ENCODE measurements at places on chromosomes 6 and 20.

GRCh38 chr6:116447496-116448011 lies 13.6 kb upstream of the CALHM6 start:
- no peak for DNase-seq

- peak; percentile 67 for DNase-seq
Observed at GRCh38 chr20:2521369-2522305, 12.9 kb upstream of the ZNF343 start.

- DNase-seq, result no peak
Observed at GRCh38 chr6:100881707-100882040, 545 bp upstream of the ASCC3 start.

- peak; percentile 14 for DNase-seq
Observed at GRCh38 chr6:33851959-33852358, 48.2 kb upstream of the MLN start.

GRCh38 chr20:14859627-14860026 lies 522.2 kb upstream of the FLRT3 start:
- DNase-seq, result no peak

DNA sequence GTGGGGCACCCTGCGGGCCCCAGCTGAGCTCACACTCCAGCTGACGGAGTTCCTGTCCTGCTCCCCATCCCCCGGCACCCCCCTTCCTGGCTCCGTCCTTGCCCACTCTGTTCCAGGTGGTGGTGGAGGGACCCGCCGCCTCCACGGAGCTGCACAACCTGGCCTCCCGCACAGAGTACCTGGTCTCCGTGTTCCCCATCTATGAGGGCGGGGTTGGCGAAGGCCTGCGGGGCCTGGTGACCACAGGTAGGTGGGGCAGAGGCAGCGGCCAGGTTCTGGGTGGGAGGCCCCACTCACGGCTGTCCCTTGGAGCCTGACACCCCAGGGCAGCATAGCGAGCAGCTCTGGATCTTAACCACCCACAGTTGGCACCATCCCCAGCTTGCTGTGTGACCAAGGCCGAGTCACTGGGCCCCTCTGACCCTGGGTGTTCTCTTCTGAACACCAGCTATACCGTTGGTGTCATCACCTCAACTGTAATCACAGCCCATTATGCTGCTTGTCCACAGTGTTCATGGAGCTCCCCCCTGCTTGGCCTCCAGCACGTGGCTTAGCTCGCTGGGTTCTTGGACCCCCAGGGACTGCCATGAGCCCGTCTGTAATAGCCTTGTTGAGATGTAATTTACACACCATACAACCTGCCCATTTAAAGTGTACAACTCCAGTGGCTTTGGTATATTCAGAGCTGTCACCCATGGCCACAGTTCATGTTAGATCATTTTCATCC lies 17.4 kb downstream of the COL20A1 start:
- DNase-seq, result no peak

GRCh38 chr6:87881342-87881895 lies 166.2 kb upstream of the SPACA1 start:
- DNase-seq, result no peak

DNA sequence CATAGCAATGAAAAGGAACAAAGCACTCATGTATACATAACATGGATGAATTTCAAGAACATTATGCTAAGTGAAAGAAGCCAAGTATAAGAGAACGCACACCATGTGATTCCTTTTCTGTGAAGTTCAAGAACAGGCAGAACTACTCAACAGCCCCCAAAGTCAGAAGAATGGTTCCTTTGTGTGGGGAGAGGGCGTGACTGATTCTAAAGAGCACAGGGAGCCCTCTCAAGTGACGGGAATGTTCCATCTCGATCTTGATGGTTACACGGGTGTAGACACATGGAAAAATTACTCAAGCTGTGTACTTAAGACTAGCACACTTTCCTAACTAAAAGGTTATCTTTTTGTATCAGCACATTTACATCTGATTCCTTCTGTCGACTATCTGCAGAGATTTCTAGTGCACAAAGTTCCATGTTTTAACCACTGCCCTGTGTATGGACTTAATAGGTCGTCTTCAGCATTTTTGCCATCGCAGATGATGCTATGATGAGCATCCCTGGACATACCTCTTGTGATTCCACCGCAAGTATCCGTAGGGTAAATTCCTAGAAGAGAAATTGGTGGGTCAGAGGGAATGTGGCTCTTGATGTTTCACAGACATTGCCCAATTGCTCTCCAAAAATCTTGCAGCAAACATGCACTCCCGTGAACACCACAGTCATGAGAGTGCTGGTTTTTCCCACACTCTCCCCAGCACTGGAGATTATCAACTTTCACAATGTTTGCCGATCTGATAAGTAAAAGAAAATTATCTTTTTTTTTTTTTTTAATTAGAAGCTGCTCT lies 279.3 kb downstream of the BMP7 start:
- no peak for DNase-seq

DNA sequence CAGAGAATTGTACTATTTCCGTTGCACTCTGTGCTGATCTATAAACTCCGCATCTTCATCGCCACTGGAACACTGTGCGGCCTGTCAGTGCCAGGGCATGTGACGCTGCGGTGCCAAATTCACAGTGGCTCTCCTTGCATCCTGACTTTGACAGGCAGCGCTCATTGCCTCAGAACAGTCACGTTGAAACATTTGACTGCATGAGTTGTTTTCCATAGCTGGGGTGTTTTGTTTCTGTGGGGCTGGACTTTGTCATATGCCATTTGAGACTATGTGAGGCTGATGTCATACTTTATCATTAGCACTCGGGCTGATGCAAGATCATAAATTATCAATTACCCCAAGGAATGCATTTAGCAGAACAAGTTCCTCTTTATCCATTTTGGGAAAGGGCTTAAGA lies 32.7 kb downstream of the CFAP61 start:
- no peak for DNase-seq

- DNase-seq, result no peak
Observed at GRCh38 chr6:138988469-138988834, 399 bp upstream of the REPS1 start.

GRCh38 chr6:155832596-155832995 lies 377.0 kb upstream of the NOX3 start:
- no peak for DNase-seq

- DNase-seq, result no peak
Observed at GRCh38 chr6:4313044-4313686, 177.8 kb upstream of the ECI2 start.

DNA sequence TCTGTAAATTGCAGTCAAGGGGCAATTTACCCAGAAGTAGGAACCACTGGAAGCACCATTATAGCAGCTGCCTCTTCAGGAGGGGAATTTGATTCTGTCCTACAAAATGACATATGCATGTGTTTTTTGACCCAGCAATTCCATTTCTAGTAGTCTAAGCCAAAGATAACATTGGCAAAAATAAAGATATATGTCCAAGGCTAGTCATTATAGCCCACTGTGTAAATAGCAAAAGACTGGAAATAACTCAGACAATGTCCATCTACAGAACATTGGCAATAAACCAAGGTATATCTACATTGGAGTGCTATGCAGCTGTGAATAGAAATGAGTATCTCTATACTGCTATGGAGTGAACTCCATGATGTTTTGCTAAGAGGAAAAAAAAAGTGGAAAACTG lies 12.5 kb upstream of the PANK2 start:
- no peak for DNase-seq

DNA sequence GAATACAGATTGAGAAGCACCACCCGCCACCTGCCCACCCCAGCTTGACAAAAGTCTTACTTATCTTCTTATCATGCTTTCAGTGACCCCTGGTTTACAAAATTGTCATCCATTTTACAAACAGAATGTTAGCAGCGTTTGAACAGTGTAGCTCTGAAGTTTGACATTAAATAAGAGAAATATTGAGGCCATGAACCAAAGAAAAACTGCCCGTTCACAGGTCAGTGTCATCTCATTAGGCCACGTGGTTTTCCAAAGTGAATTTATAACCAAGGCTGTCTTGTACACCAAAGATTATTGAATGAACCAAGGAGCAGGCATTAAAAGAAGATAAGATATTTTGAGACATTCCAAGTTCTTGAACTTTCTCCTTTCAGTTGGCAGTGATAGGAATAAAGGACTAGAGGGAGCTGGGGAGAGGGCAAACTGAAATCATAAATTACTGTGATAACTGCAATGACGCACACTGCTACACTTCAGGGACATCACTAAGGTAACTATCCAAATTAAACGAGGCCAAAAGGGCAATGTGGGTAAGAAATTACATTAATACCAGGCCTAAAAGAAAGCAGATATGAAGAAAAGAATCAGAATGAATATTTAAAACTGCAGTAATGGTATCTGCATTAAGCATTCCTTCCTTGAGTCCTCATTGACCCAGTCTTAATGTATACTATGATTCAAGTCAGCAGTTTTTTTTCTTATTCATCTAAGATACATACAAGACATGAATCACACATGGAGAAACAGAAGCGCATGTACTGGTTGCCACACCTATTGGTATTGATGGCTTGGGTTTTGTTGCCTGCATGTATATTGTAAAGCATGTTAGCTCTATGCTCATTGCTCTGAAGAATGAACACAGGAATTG lies 159.8 kb upstream of the ARG1 start:
- DNase-seq, result no peak

DNA sequence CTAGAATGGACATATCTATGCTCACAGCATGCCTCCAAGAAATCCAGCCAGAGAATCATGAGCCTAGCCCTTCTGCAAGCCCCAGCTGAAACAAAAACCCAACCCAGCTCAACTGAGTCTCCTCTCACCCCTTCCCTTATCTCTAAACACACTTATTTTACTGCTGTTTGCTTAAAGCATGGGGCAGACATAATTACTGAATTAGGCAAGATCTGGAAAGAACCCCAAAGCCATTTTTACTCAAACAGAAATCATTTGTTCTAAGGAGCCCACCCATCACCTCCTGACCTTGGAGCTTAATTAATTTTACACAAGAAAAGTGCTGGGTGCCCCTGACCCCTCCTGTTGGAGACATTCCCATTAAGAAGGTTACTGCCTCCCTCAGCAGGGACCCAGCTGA lies 291.6 kb downstream of the MAFB start:
- no peak for DNase-seq
